ENCODE measurements at places on chromosomes 12 and 14.
A peak's percentile ranks its signal among the peaks of the same experiment; 100 is the strongest.

GRCh38 chr12:70645494-70646317 lies 8.5 kb upstream of the PTPRB start:
- no peak for DNase-seq

- no peak for DNase-seq
Measured at GRCh38 chr14:86321151-86321550, 791.2 kb downstream of the FLRT2 start.

DNA sequence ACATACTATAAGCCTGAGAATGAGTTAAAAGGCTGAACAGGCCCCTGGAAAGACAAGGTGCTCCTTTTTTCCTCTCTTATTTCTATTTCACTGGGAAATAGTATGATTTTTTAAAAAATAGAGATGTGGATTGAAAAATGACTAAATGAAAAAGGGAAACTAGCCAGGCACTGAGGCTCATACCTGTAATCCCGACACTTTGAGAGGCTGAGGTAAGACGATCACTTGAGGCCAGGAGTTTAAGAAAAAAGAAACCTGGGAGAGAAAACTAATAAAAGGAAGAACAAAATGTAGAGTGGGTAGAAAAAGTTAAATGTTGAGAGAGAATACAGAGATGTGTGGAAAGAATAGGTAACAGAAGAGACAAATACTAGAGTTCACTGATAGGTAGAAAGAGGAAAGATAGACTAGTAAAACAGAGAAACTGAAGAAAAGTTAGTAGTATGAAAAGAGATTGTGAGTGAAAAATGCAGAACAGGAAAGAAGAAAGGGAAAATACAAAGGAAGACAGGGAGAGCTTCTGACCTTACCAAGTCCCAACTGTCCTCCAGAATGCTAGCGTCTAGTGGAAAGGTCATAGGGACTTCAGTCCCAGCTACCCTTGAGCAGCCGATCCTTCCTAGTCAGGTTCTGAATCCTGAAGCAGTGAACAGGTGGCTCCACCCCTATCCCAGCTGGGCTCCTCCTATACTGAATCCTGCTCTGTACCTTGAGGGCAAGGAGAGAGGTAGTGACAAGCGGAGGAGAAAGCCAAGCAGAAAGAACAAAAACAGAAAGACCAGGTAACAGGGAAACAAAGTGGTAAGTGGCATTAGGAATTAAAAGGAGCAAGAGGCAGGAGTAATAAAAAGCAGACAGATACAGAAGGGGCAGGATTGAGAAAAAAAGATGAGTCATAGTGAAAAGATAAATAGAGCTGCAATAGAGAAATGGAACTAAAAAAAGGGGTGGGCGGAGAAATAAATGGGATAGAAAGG lies 7.3 kb downstream of the TMEM116 start:
- no peak for DNase-seq

DNA sequence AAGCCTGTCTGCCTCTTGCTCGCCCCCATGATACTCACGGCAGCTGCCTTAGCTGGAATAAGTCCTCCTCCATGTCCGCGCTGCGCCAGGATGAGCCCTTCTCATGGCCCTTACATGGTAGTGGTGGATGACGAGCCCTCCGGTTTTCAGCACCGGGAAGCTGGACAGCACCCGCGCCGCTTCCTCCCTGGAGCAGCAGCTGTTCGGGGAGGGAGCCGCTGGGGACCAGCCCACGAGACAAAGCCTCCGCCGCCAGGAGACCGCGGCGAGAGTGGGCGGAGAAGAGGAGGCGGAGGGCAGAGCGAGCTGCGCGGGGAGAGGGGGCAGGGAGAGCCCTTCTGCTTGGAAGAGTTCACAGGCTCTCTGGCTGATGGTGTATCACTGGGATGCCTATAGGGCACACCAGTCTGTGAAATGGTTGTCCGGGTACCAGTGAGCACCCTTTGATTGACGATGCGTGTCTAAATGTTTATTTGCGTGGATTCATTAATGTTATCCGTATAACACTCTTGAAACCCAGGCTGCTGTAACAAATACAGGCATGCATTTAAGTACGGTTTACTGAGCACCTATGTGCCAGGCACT lies at the start of gene SVOP:
Gene SVOP, minus strand, starts transcription at position 273 of the 585 bp plus-strand sequence. Its CDS starts 200 bp downstream, at position 73.
- DNase-seq: peak; percentile 62

- DNase-seq: no peak
Measured at GRCh38 chr14:55688566-55688965, 108.6 kb downstream of the KTN1 start.

DNA sequence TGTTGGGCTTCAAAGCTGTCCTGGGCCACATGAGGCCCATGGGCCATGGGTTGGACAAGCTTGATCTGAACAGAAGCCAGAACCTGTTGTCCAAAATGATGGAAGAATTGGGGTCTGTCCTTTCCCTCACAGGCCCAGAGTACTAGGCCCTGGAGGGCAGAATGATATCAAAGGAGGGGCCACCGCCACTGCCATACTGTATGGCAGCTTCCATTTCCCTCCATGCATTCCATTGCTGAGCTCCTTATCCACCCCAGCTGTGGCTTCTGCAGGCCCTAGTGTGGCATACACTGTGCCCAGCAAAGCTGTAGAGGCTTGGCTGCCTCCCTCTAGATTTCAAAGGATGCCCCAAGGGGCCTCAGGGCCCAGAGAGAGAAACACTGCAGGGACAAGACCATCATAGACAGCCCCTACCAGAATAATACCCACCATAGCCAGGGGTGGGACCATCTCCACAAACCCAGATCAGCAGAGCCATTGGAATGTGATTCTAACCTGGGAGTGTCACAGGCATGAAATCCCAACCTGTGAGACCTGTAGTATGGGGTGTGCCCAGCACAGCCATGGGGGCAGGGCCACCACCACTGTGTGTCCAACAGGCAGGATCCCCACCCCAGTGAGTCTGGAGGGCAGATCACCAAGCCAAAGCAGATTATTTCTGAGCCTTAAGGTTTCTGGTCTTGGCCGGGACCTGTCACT lies 61.4 kb upstream of the BEGAIN start:
- DNase-seq: no peak

DNA sequence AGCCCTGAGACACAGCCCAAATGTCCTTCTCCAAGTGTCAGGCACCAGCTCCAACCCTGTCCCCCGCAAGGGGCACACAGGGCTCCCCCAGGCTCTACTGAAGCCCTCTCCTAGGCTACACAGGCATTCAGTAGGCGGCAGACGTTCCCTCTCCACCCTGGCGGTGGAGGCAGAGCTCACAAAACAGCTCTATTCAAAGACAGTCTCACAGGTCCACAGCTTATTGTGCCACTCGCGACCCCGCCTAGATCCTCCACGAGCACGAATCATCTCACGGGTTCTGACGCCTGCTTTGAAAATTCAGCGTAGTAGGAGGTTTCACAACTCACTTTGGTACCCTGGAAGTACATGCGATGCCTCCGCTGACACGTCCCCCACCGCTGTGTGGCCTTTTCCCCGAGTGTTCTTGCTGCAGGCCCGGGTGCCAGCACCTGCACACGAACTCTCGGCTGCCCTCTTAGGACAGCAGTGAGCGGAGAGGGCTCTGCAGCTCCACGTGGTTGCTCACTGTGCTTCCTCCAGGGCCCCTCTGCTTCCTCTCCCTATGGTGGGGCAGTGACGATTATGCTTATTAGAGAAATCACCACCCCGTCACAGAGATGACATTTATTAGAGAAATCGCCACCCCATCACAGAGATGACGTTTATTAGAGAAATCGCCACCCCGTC lies 78.5 kb downstream of the ADGRD1 start:
- DNase-seq: no peak

DNA sequence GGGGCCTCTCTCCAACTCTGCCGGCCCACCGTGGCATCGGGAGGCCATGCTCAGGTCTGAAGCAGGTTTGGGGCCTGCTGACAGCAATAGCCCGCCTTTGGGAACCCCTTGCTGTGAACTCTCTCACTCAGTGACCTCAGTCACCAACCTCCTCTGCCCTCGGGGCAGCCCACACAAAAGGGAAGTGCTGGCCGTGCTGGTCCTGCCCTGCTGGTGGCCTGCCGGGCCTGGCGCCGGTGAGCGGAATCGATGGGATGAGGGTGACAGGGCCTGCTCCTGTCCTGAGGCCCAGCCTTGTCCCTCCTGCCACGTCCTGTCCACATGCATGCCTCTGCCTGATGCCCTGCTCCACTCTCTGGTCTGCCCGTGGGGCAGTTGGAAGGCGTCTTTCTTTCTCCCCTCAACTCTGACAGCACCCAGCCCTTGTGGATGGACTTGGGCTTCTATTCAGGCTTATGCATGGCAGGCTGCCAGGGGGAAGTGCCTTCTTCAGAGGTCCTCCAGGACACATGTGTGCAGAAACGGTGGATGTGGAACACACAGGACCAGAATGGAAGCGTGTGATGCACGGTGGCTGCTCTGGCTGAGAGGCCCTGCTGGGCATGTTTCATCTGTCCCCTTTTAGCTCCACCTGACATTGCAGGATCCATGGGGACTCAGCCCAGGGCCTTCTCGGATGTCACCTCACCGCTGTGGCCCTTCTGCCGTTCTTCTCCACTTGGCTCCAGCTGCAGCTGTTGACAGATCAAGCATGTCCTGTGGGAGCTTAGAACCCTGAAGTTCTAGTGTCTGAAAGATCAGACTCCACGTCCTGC lies 31.9 kb downstream of the IL31 start:
- DNase-seq: no peak

- DNase-seq: peak; percentile 46
Measured at GRCh38 chr14:104104076-104104901, 18.8 kb downstream of the ASPG start.

GRCh38 chr14:101727611-101728366 lies 33.7 kb upstream of the PPP2R5C start:
- DNase-seq: no peak

GRCh38 chr12:12559719-12560296 lies 2.9 kb downstream of the DUSP16 start:
- DNase-seq: no peak

DNA sequence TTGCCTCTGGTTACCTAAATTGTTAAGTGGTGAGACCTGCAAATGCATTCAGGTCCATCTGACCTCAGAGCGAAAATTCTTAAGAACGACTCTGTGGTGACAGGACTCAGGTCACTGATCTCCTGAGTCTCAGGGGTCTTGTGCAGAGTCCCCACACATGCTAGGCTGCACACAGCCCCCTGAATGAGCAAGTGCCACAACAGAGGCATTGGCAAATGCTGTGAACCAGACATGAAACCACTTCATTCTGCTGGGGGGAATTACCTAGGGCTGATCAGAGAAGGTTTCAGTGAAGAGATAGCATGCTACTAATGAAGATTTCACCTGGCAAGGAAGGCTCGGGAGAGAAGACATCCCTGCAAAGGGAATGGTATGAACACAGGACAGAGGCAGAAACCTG lies 281.6 kb downstream of the ITPR2 start:
- no peak for DNase-seq

GRCh38 chr12:107843351-107844311 lies 69.1 kb downstream of the ASCL4 start:
- DNase-seq: no peak

GRCh38 chr12:480831-481816 lies 21.4 kb downstream of the B4GALNT3 start:
- DNase-seq: no peak

- DNase-seq: no peak
Measured at GRCh38 chr12:779745-780734, 27.7 kb downstream of the WNK1 start.

GRCh38 chr12:124764451-124764850 lies 99.2 kb downstream of the SCARB1 start:
- DNase-seq: no peak

DNA sequence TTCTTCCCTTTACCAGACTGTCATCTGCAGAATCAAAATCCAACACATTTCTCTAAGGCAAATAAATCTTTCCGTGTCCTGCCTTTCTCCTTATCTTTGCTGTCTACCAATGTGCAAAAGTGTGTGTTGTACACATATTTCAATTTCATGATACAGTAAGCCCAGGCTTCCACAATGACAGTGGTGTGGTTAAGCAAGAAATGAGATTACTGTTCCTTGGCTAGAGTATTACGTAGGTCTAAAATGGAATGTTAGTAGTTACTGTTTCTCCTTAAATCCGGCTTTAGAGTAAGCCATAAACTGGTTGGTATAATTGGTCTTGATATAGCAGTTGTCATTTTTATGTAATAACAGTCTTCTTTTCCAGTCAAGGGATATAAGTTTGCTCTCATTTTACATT lies 82.0 kb downstream of the ACSS3 start:
- DNase-seq: no peak

GRCh38 chr14:101040538-101041442 lies 137.3 kb upstream of the RTL1 start:
- no peak for DNase-seq

- DNase-seq: no peak
Measured at GRCh38 chr14:25111061-25111601, 61.2 kb upstream of the STXBP6 start.

GRCh38 chr12:132558861-132559623 lies 51.3 kb downstream of the LRCOL1 start:
- no peak for DNase-seq

- DNase-seq: no peak
Measured at GRCh38 chr12:57481671-57482070, 2.0 kb upstream of the ARHGAP9 start.

DNA sequence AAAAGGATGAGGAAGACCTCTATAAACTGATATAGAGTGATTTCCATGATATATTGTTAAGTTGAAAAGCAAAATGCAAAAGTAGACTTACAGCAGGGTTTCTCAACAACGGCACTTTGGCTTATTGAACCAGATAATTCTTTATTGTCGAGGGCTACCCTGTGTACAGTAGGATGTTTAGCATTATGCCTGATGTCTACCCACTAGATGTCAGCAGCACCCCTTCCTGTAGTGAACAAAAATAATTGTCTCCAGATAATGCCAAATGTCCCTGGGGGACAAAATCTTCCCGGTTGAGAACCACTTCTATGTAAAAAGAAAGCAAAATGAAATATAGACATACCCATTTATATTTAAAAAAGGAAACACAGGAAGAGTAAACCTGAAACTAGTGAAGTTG lies 32.4 kb downstream of the ABCD2 start:
- no peak for DNase-seq

- DNase-seq: peak; percentile 69
Measured at GRCh38 chr12:114662512-114663177, 21.3 kb downstream of the TBX3 start.

DNA sequence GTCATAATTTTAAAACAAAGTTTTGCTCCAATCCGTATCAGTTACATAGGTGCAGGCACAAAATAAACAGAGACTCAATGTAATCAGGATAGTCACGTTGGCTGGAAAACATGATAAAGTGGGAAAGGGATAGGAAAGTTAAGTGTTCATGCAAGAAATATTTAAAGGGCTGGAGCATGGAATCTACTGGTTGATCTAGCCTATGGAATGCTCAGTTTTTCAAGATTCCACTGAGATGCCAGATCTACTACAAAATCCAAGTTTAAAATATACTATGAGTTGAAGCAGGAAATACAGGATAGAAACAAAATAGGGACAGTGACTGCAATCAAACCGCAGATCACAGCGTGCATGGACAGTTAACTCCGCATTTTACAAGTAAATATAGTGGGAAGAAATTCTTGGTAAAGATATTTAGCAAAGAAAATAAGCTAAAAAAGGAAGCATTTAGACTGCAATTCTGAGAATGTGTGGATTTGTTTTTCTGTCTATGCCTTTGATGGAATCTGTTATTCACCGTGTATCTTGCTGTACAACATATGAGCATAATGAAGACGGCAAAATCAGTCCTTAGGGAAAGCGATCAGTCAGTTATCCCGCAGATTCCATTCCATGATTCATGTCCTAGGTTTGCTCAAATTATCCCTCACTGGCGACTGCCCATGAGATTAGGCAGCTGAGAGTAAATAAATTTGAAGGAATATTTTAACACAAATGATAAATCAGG lies 1044.3 kb downstream of the FLRT2 start:
- no peak for DNase-seq

GRCh38 chr12:101902641-101903040 lies 25.3 kb downstream of the DRAM1 start:
- no peak for DNase-seq

All from left lobe of liver (tissue), 2 donors.